ENCODE measurements at places on chromosomes 6 and 20.

- DNase-seq, result no peak
Observed at GRCh38 chr20:24242763-24243162, 226.7 kb upstream of the SYNDIG1 start.

DNA sequence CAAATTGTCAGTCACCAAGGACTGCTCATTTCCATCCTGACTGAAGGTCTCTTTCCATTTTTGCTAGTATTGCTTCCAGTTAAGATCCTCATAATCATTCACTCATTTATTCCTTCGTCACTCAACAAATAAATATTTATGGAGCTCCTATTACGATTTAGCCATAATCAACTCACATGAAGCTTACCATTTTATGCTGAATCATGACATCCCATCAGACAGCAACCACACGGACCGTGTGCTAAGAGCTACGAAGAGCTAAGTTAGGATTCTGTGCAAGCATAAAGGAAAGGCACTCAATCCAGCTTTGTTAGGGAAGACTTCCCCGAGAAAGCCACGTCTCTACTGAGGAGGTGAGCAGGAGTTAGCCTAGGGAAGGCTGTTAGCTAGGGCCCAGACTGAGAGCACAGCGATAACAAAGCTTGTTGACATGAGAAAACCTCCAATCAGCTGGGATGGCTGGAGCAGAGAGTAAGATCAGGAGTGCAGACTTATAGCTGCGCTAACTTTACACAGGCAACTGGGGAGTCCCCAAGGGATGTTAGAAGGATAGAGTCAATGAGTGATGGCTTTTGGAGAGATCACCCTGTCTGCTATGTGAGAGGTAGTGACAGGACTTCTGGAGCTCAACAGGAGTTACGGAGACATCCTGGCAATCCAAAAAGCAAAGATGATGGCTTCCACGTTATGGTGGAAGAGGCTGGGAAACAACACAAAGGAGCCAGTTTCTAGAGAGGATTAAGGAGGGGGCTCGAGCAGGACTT, 2.6 kb upstream of the GID8 start:
- no peak for DNase-seq

GRCh38 chr6:142088858-142089216, 43.9 kb upstream of the GJE1 start:
- peak; percentile 50 for DNase-seq

GRCh38 chr6:127345521-127345920, 2.1 kb upstream of the ECHDC1 start:
- no peak for DNase-seq
